ENCODE measurements at places on chromosomes 1 and 21.

DNA sequence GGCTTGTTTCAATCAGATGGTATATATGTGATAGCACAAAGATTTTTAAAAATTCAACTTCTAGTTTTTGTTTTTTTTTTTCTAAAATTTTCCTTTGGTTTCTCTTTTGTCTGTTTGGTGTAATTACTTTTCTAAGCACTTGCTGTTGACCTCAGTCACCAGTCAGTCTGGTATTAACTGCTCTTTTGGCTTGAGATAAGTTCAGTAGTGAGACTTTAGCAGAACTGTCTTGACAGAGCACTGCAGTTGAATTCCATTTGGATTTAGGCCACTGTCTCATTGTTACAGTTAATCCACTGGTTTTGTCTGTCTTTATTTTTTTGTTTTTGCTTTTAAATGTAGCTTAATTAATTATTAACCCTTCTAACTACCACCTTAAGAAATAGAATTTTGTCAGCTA is 36.2 kb downstream of the OSBPL9 start:
- no peak for DNase-seq

DNA sequence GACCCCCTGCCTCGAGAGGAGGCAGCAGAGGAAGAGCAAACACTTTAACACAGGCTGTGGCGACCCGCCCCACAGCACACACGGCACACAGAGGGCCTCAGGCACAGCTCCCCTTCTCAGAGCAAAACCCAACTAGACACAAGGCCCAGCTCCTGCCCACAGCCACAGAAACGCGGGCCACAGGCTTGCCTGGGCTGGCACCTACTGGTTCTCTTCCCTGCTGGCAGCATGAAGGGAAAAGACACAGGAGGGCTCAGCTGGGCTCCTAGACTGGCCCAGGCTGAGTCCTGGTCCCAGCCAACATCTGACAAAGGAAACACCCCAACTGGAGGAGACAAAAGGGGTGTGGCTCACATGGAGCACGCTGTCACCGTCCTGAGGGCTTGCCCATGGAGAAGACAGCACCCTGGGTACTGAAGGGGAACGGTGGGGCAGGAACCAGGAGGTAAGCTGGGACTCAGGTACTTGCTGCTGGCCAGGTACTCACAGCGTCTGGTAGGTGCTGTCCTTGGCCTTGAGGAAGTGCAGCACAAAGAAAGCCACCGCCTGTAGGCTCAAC is 3.5 kb downstream of the CD164L2 start:
- DNase-seq, result no peak

- DNase-seq, result no peak
Observed at GRCh38 chr1:235986869-235987268, 78.0 kb downstream of the NID1 start.

- DNase-seq, result no peak
Observed at GRCh38 chr1:50893466-50893865, 66.6 kb downstream of the FAF1 start.

GRCh38 chr1:154883919-154884868 is 14.1 kb upstream of the KCNN3 start:
- DNase-seq, result no peak

DNA sequence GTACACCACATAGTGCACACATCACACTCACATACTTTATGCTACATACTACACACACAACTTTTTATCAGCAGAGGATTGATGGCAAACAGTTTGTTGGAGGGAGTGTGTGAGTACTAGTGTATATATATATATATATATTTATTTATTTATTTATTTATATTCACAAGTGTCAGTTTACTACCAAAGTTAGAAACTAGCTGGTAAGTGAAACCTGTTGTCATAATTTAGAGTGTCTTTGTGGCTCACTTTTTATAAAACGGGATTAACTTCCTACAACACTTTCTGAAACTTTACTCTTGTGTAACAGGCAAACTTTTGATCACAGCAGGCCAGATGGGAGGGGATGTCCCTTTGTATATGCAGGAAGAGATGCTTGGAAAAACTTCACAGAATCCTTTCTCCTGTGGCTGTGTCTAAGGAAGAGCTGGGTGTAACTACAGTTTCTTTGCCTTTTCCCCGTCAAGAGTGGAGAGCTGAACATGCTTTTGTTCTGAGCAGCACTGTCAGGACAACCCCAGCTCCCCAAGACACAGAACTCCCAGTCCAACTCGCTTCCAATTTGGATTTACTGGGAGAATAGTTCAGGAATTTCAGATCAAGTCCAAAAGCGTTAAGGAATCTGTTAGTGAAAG is 1.9 kb upstream of the SAMD13 start:
- DNase-seq, result no peak

DNA sequence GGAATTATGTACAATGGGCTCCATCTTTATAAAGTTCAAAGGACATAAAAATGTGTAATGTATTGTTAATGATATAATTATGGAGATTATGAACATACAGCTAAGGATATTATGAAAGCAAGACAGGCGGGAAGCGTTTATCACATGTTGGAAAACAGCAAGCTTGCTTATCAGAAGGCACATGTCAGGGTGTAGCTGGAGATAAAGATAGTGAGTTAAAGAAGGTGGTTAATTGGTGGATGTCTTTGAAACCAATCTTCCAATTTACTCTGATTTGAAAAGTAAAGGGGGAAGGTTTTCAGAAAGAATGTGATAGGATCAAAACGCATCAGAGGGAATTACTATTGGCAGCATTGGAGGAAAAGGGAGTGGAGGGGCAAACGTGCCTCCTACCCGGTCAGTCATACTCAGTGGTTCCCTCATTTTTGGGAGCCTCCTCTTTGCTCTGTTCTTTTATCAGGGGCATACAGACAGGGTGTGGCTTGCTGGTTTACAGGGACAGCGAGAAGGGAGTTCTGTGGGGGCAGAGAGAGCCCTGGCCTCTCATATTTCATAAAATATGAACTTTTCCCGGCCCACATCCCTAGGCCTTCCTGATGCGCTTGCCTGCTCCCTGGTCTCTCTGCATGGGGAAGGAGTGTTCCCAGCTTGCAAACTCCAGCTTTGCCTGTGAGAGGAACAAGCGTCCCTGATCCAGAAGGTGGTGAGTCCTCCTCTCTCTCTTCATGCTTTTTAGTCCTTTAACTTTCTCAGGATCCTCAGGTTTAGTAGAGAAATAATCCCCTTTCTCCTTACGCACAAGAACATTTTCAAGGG is 8.0 kb upstream of the SVBP start:
- DNase-seq, result no peak

GRCh38 chr1:41639332-41639936 is 155.0 kb upstream of the EDN2 start:
- DNase-seq, result no peak

GRCh38 chr21:42637267-42638041 is 16.0 kb upstream of the PDE9A start:
- DNase-seq, result no peak

- DNase-seq, result no peak
Observed at GRCh38 chr1:197437601-197438000, 169.5 kb downstream of the CRB1 start.

DNA sequence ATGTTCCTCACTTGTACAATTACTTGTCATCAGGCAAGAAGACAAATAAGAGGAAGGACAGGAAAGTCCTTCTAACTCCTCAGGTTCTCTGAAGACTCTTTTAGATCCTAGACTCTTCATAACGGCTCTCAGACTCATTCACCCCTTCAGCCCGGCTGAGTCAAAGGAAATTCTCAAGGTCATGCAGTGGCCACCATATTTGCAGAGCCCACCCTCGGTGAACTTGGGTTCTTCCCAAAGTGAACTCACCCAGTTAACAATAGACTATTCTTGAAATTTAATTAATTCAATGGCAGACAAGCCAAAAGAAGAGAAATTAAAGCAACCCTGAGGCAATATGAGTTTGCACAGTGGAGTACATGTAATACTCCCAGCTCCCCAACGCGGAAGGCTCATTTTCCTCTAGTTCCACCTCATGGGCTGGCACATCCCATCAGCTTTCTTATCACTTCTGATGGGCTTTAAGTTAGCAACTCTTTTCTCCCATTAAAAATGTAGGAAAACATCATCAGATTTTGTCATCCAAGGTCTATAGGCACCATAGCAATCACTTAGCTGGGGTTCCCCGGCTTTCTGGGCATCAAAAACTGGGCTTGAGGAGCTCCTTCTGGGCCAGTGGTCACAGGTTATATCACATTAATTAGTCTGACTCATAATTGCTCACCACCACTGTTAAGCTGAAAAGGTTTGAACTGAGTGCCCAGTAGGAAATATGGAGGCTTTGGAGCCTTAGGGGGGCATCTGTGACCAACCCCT is 27.8 kb upstream of the TIAM1 start:
- DNase-seq, result no peak

DNA sequence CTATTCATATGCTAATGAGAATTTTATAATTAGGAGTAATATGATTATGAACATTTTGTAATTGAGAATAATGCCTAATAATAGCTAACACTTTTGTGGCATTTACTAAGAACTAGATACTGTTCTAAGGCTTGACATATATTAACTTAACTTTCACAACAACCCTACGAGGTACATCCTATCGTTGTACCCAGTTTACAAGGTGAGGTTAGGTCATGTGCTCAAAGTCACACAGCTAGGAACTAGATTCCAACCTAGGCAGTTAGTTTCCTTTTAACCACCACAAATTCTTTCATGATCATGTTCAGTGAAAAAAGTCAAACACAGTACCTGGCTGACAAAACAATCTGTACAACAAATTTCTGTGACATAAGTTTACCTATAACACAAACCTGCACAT is 13.0 kb upstream of the ERRFI1 start:
- no peak for DNase-seq

DNA sequence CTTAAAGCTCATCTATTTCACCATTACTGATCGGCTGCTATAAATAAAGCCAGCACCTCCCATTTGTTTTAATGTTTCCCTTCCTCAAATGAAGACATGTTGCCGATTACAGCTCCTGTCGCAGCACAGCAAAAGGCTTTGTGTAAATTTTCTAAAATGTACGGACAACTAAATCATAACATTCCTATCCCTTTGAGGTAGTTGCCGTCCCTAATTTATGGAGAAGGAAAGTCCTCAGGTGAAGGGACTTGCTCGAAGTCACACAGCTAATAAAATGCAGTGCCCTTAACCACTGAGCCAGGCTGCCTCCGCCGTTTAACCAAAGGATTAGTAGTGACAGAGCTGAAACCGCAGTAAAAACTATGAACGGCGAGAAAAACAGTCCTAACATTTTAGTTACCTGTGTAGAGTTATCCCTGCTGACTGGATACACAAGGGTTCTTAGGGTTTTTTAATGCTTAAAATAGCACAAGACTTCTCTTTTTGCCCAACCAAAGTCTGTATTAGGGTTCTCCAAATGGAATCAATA is 871 bp downstream of the PINK1 start:
- DNase-seq, result no peak

DNA sequence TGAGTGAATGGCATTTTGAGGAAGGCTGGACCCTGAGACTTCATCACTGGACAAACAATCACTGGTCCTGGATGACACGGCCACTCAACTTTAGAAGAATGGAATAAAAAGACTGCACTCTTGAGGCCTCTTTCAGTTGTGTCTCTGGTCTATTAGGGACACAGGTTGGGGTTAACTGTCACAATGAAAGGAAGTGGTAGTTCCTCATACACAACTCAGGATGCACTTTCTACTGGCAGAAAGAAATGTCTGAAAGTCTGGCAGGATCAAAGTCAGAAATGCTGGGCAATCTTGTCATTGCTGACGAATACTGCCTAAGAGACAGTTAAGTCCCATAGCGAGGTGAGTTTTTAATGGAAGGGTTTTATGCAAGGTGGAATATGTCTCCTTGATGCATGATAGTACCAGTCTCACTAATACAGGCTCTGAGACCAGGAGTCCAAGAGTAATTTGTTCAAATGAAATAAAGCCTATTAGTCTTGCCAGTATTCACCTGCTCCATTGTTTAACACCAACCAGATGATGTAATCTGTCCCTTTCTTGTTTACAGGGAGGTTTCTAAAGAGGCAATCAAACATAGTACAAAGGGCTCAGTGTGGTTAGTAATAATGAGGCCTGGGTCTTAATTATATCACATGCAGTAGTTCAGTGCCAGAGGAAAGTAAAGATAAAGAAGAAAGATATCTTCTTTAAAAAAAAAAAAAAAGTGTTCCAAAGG is 11.2 kb upstream of the RRP15 start:
- no peak for DNase-seq

DNA sequence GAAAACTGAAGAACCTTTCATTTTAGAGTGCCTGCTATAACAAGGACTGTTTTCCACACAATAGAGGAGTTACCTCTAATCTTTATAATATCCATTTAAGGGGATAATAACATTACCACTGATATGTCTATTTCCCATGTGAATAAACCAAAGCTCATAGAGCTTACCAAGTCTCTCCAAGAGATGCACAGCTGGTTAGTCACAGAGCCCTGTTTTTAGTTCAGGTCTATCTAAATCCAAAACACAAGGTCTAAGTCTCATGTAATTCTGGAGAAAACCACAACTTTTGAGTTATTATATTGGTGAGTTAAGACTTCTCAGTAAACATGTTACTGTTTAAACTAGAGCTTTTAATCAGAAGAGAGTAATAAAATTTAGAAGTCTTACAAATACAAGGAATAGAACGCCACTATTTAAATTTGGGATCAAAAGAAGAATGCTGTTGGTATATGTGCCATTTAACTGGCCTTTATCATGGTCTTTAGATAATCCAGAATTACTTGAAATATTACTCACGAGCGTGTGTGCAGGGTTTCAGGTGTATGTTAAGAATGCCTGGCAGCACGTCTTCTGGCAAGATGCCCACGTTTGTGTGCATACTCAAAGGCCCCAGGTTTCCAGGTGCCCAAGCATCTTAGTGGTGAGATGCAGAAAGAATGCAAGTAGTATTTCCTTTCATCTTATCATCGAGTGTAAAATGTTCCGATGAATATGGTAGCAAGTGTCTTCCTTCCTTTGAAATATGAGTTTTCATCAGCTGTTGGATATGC is 190.6 kb downstream of the FMN2 start:
- DNase-seq, result no peak

DNA sequence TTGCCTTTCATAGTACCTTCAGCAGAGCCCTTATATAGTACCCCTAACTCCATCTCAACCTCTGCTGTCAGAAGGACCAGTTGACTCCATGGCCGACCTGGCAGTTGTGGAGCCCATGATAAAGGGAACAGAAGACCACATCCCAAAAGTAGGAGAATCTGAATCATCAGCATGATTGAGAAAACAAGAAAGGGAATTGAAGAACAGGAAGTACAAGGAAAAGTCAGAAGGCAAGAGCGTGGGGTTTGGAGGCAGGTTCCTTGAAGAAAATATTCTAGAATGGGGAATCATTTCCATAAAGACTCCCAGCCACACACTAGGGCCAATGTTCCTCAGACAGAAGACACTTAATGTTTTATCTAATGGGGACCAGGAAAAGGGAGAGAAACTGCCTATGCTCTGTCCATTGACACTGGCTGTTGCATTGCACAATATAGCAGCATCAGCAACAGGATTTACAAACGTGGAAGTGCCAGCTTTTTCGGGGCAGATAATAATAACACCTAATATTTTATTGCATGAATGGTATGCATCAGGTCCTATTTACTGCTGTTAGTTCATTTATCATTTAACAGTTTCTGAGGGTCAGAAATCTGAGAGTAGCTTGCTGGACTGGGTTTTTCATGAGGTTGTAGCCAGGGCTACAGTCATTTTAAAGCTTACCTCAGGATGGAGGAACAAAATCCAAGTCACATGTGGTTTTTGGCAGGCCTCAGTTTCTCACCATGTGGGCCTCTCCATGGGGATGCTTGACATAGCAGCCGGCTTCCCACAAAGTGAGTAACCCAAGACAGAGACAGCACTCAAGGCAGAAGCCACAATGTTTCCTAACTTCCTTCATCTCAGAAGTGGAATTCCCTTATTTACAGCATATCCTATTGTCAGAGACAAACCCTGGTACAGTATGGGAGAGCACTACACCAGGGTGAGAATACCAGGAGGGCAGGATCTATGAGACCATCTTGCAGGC is 483.4 kb downstream of the PLPP3 start:
- no peak for DNase-seq

GRCh38 chr1:182575540-182576149 is 13.4 kb downstream of the RNASEL start:
- DNase-seq, result no peak

Measured in stimulated activated CD8-positive, alpha-beta memory T cell treated with anti-CD3 and anti-CD28 coated beads, Interleukin-12 subunit alpha, Interleukin-12 subunit beta, amount 100 ng/mL, for 4 hours (primary cell).